ENCODE measurements at places on chromosomes 16 and 17.

GRCh38 chr17:62757500-62757951 lies 50.6 kb downstream of the MARCHF10 start:
- no peak for DNase-seq

- peak; percentile 7 for DNase-seq
Observed at GRCh38 chr17:13635951-13636350, 34.2 kb upstream of the HS3ST3A1 start.

GRCh38 chr16:89505204-89506112 lies 2.7 kb upstream of the SPG7 start:
- peak; percentile 80 for DNase-seq

GRCh38 chr17:10392880-10393279 lies 20.1 kb upstream of the MYH13 start:
- DNase-seq = no peak

DNA sequence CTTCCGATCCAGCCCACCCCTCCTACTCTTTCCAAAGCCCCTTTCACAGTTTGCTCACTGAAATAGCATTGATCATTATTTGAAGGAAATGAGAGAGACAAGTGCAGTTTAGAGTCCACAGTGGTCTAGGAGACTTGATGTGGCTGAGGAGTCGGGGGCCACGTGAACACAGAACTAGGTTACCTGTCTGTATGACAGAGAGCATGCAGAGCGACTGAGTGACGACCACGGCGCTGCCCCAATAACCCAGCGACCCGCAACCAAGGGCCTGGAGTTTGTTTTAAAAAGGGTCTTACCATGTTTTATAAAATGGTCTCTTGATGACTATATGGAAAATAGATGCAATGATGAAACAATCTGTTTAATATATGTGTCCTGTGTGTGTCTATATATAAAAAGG lies 39.5 kb downstream of the NDEL1 start:
- DNase-seq = no peak

Measured in umbilical cord (tissue), 2 donors.